ENCODE measurements at places on chromosomes 12 and 14. TPM values are rescaled to one million over a fixed set of nuclear protein-coding genes. Genes with fewer than 3 reads are reported as not detected.

DNA sequence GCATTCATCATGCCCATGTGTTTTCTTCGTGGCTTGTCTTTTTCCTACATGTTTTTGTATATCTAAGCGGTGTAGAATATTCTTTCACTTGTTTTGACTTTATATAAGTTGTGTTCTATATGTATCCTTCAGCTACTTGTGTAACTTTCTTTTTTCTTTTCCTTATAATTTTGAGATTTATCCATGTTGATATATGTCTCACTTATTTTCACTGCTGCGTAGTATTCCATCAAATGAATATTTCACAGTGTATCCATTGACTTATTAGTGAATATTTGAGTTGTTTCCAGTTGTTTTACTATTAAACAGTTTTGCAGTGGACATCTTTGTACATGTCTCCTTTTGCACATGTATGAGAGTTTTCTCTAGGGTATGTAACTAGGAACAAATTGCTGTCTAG lies 43.9 kb downstream of the BORCS5 start:
- H3K4me3 ChIP-seq, result no peak overlapping the region
- peaks cover 8% of the 10 kb centered on the region for H3K36me3 ChIP-seq
- peak overlapping the region; percentile 2 for H3K27ac ChIP-seq
- DNase-seq, result no peak
- H3K4me1 ChIP-seq, result peaks cover 29% of the 10 kb centered on the region

DNA sequence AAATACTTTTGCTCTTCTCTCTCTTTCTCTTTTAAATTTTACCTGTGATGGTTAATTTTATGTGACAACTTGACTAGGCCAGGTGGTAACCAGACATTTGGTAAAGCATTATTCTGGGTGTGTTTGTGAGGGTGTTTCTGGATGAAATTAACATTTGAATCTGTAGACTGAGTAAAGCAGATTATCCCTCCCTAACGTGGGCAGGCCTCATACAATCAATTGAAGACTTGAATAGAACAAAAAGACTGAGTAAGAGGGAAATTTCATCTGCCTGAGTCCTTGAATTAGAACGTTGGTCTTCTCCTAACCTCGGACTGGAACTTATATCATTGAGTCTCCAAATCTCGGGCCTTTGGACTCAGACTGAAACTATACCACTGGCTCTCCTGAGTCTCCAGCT lies 182.1 kb downstream of the NELL2 start:
- no peak overlapping the region for H3K4me3 ChIP-seq
- H3K27me3 ChIP-seq, result no peaks in the 10 kb centered on the region
- no peak for DNase-seq
- H3K27ac ChIP-seq, result no peak overlapping the region

GRCh38 chr12:122980183-122981035 lies at the start of gene ARL6IP4:
Gene ARL6IP4, plus strand, starts transcription at chr12:122980681. Its CDS starts 459 bp downstream, at chr12:122981140.
- H3K36me3 ChIP-seq, result no peaks in the 10 kb centered on the region
- H3K4me3 ChIP-seq, result peak within 1 kb of the TSS; percentile 85
- DNase-seq, result peak; percentile 62
- peak within 1 kb of the TSS; percentile 92 for H3K27ac ChIP-seq
- H3K27me3 ChIP-seq, result no peaks in the 10 kb centered on the region

- no peak overlapping the region for H3K4me3 ChIP-seq
- H3K4me1 ChIP-seq, result peaks cover 46% of the 10 kb centered on the region
- H3K36me3 ChIP-seq, result no peaks in the 10 kb centered on the region
- no peaks in the 10 kb centered on the region for H3K27me3 ChIP-seq
These were observed 11.1 kb downstream of the VPS37B start for GRCh38 chr12:122884860-122885259.

DNA sequence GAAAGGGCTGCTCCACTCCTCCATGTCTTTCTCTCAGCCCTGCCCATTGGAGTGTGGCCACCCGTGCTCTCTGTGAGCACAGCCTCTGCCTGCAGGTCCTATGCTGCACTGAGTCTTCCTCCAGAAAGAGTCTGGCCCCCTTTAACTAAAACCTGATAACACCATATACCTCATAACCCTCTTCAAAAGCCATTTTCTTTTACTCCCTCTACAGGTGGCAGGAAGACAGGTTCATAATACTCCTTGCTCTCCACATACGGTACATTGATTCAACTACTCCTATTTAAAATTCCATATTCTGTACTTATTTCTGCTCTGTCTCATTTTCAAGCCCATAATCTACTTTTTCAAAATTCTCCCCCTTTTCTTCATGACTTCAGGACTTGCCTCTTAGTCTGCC lies 144.0 kb downstream of the HELB start:
- DNase-seq, result no peak
- peaks cover 1% of the 10 kb centered on the region for H3K27me3 ChIP-seq
- H3K4me3 ChIP-seq, result no peak overlapping the region
- H3K4me1 ChIP-seq, result no peaks in the 10 kb centered on the region

DNA sequence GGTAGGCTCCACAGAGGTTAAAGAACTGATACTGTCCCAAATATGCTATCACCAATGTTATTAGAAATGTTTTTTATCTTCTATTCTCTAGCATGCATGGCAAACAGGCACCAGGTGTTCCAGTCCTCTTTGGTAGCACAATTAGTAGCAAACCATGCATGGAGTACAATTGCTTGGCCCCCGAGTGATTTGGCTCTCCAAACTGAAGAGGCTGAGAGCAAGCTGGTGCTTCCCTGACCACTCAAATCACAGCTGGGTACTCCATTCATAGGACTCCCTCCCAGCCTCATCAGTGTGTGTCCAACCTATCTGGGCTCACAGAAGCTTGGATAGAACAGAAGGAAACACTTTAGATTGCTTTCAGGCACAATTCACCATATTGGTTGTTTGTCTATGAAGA lies 93.4 kb downstream of the DIO2 start:
- no peaks in the 10 kb centered on the region for H3K27me3 ChIP-seq
- H3K4me3 ChIP-seq, result no peak overlapping the region
- H3K27ac ChIP-seq, result no peak overlapping the region

GRCh38 chr12:80277732-80278131 lies 166.3 kb upstream of the PTPRQ start:
- no peak for DNase-seq
- H3K27me3 ChIP-seq, result no peaks in the 10 kb centered on the region
- H3K4me3 ChIP-seq, result no peak overlapping the region

DNA sequence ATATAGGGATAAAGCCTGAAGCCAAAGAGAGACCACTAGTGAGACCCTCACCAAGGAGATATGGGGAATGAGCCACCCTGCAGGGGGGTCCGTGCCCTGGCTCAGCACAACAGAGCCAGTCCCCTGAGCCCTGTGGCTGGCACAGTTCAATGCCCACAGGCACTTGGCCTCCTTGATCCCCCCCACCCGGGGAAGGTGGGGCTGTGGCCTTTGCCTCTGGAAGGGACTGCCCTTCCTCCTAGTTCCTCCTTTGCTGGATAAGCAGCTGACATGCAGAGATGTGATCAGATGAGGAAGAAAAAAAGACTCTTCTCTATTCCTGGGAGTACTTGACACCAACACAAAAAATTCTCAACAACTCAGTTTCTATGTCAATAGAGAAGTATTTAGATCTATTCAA lies 19.9 kb downstream of the TTC7B start:
- H3K4me3 ChIP-seq, result no peak overlapping the region
- H3K27ac ChIP-seq, result no peak overlapping the region
- H3K4me1 ChIP-seq, result peaks cover 5% of the 10 kb centered on the region

DNA sequence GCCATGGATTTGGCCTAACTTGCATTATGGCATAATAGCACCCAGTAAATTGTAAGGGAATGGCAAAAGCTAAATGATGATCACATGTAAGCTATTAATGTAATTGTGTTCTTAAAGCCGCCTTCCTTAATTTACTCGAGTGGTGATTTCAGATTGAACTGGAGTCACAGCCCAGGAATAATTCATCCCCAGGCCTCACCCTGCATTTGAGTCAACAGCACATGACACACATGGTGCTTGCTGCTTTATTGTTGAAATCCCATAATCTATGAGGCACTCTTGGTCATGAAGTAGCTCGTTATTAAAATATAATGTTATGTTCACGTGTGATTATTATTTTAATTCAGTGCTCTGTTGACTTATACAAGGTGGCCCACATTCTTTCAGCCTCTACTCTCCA lies 547.5 kb downstream of the VRK1 start:
- H3K27me3 ChIP-seq, result no peaks in the 10 kb centered on the region
- H3K27ac ChIP-seq, result no peak overlapping the region
- no peak for DNase-seq
- H3K4me3 ChIP-seq, result no peak overlapping the region
- peaks cover under 1% of the 10 kb centered on the region for H3K36me3 ChIP-seq
- H3K4me1 ChIP-seq, result no peaks in the 10 kb centered on the region

GRCh38 chr12:26971963-26972362 lies 33.7 kb downstream of the FGFR1OP2 start:
- H3K4me3 ChIP-seq, result no peak overlapping the region
- H3K27me3 ChIP-seq, result no peaks in the 10 kb centered on the region
- H3K27ac ChIP-seq, result no peak overlapping the region
- H3K4me1 ChIP-seq, result peaks cover 12% of the 10 kb centered on the region

The NGB gene
- not detected for total RNA-seq
